ENCODE measurements at places on chromosomes 16 and 17. TPM values are rescaled to one million over a fixed set of nuclear protein-coding genes. Genes with fewer than 3 reads are reported as not detected.
A peak's percentile ranks its signal among the peaks of the same experiment; 100 is the strongest.

- DNase-seq, result no peak
These were observed 10.4 kb upstream of the KATNB1 start for GRCh38 chr16:57725151-57725550.

DNA sequence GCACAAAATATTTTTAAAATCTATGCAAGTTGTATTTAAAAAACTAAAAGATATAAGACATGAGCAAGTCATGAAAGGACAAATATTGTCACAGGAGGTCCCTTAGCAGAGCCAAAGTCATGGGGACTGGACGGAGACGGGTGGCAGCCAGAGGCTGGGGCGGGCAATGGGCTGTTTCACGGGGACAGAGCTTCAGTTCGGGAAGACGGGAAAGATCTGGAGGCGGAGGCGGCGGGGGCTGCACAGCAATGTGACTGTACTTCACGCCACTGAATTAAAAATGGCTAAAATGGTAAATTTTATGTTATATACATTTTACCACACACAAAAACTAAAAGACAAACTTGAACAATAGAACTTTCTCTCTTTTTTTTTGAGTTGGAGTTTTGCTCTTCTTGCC lies 60.0 kb upstream of the METRNL start:
- no peak for DNase-seq

GRCh38 chr16:53817812-53818550 lies 114.0 kb downstream of the FTO start:
- DNase-seq, result no peak

DNA sequence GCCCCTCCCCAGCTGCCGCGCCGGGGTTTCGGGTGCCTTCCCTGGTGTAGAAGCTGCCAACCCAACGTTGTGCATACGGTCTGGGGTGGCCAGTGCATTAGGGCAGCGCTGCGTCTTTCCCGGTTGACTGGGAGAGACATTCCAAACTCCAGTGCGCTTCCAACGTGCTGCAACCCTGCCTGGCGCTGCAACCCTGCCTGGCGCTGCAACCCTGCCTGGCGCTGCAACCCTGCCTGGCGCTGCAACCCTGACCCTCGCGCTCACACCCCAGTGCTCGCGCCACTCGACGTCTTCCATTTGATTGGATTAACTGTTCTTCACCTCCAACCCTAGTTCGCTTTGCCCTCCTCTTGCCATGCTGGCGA lies 488 bp upstream of the HAP1 start:
- no peak for DNase-seq

GRCh38 chr16:1543085-1543896 lies 9.8 kb downstream of the TMEM204 start:
- no peak for DNase-seq

DNA sequence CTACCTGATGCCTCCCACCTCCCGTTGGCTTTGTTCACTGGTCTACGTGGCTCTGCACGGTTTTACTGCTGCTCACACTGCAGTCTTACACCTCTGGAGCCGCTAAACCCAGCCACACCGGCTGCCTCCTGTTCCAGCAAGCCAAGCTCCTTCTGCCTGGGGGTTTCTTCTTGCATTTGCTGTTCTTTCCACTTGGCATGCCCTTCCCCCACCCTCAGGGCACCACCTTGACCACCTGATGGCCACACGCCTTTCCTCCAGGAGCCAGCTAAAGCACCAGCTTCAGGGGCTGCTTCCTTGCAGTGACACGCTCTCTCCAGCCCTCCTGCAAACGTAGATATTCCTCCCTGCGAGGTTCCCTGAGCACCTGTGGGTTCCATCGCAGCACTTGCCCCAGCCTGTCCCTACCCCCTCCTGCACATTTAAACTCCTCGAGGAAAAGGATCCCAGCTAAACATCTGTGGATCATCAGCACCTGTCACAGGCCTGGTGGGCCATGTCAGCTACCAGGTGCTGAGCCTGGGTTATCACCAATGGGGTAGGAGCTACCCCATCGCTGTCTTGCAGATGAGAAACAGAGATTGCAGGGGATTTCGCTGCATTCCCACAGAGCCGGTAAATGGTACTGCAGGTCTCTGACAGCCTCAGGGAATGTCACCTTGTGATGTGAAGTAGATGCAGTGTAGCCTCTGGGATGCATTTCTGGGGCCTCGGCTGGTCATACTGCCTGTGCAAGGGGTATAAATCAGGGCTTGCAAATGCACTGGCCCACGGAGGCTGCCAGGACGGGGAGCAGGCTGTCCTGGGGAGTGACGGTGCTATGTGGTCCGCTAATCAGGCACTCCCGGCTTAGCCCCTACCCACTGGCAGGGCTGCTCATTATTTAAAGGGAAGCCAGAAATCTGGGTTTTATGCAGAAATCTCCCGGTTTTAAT lies 285.2 kb downstream of the CPPED1 start:
- DNase-seq, result no peak

GRCh38 chr17:5467416-5467815 lies 1.4 kb downstream of the DHX33 start:
- DNase-seq, result no peak

GRCh38 chr16:67342616-67343015 lies 16.0 kb downstream of the LRRC36 start:
- DNase-seq, result no peak

DNA sequence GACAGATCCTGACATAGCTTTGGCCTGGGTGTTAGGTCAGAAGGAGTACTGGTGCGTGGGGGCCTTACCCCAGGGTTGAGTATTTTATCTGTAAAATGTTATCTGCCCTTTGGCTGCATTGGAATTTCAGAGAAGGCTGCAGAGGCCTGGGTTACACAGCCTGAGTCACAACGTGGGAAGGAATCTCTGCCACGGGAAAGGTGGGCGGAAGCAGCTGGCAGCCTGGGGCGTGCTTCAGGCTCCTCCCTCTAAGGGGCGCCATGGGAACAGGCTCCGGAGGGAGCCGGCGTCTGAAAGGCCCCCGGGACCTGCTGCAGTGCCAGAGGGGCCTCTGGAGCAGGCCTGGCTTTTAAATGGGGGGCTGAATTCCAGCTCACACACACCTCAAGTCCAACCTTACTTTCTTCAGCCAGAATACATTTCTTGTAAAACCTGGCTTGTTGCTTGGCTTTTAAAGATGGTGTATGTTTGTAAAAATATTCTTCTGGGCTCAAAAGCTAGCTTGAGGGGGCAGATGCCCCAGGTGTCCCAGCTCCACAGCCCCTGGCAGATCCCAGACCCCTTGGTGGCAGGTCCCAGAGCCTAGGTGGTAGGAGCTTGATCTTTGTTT lies 142.2 kb downstream of the RAB11FIP4 start:
- DNase-seq, result peak; percentile 78

GRCh38 chr17:28667870-28668269 lies 5.9 kb downstream of the SUPT6H start:
- no peak for DNase-seq

- no peak for DNase-seq
These were observed 114.4 kb downstream of the SDR42E1 start for GRCh38 chr16:81896902-81897301.

- no peak for DNase-seq
These were observed 34.1 kb downstream of the SRL start for GRCh38 chr16:4207683-4208340.

DNA sequence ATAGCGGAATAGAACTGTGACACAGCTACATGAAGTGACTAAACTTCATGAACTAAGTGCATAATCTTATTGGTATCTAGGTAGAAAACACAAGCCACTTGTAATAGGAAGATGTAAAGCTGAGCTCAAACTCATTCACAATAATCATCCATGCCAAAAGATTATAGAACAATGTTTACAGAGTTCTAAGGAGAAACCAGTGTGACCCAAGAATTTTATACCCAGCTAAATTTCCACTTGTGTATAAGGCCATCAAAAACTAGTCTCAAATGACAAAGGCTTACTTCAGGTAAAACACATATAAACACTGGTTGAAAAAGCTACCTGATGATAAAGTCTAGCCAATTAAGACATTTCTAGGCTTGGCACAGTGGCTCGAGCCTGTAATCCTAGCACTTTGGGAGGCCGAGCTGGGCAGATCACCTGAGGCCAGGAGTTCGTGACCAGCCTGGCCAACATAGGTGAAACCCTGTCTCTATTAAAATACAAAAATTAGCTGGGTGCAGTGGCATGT lies 16.9 kb upstream of the CPD start:
- DNase-seq, result no peak

DNA sequence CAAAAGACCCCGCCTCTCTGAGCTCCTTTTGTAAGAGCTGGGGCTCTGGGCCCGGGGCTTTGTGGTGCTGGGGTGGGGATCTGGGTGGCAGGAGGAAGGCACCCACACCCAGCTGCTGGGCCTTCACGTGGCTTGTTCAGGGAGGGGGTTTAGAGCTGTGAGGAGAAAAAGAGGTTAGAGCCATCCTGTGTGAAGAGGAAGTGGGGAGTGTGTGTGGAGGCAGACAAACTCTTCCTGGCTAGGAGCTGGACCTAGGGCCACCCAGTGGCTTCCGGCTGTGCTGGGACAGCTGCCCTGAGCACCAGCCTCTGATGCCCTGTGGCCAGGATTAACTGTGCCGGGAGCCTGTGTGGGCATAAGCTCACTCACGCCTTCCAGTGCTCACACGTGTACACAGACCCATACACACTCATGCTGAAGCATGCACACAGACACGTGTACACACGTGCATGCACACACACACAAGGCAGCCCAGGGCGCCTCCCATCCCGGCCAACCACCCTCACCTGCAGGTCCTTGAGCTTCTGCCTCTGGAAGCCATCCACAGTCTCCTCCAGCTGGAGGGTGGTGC lies 7.4 kb downstream of the CIBAR2 start:
- no peak for DNase-seq

- DNase-seq, result no peak
These were observed 59.3 kb downstream of the RNF213 start for GRCh38 chr17:80319999-80320344.

- no peak for DNase-seq
These were observed 520 bp downstream of the JPT2 start for GRCh38 chr16:1678500-1679098.

DNA sequence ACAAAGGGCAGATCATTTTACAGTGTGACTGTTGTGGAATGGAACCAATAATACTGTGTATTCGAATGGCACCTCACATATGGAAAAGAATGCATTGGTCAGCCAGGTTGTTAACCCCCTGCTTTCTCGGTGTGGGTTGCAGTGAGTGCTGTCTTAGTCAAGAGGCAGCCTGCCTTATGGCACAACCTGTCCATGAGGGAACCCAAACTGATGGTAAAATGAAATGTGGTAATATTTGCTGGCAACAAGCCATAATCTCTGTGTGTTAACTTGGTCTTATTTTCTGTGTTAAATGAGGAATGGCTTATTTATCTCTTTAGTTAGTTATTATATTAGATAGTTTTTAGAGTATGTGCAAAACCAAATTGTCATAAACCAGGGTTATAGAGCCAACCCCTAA lies 81.6 kb downstream of the TMC6 start:
- no peak for DNase-seq

- no peak for DNase-seq
These were observed 36.6 kb downstream of the CCDC42 start for GRCh38 chr17:8708025-8708461.

GRCh38 chr16:64711026-64711425 lies 410.8 kb downstream of the CDH11 start:
- no peak for DNase-seq

The SLC9A5 gene
- total RNA-seq, result 1.2 TPM

The NPIPA2 gene
- total RNA-seq, result not detected

The TLCD1 gene
- total RNA-seq, result not detected

The FADS6 gene
- total RNA-seq, result 0.16 TPM

The SLFN11 gene
- total RNA-seq, result 3.3 TPM
